ENCODE measurements at places on chromosomes 13 and 19.

DNA sequence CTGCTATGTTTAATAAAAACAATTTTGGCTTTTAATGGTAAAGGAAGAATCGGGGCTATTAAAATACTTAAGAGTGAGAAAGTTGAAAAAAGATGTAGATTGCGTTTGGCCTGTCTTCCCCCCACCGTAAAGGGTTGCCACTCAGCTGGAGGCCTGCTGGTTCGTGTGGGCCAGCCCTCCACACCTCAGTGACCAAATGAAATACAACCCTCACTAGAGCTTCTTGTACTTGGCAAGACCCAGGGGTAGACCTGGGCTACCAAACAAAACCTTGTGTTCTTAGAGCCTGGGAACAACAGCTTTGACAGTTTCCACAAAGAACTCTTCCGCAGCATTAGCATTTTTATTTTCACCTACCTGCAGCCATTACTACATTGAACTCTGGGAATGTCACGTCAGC lies 152.8 kb upstream of the PABPC3 start:
- no peak for DNase-seq

DNA sequence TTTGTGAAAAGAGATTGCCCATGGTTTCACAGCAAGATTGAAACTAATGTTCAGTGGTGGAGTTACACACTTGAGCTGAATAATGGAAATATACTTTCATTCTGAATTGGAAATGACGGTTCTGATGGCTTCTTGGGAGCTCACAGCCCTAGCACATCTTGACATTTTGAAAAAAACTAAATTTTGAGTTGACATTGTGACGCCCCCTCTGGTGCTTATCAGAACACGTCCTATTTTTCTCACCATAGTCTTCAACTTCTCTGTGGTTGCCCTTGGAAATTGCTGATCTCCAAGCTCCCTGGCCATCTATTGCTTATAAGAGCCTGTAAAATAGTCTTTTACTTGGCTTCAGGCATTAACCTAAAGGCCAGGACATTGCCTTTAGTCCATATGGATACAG lies 202.1 kb downstream of the OXGR1 start:
- no peak for DNase-seq

DNA sequence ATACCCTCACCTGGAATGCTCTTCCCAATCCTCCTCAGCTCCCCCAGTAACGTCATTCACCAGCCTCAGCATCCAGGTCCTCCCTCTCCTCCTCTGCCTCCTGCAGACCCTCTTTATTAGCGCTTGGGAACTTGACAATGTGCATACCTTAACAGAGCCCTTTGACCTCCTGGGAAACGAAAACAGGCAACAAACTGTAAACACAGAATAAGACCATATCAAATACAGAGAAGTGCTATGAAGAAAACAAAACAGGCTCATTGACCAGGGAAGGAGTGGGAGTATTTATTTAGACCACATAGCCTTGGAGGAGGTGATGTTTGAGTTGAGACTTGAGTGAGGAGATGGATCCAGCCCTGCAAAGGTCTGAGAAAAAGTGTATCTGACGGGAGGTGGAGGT lies 107.9 kb upstream of the SLC7A1 start:
- DNase-seq = no peak

- no peak for DNase-seq
These were observed 59.7 kb downstream of the SPATA13 start for GRCh38 chr13:24220086-24220703.

- no peak for DNase-seq
These were observed 922 bp downstream of the EBPL start for GRCh38 chr13:49690133-49690994.

DNA sequence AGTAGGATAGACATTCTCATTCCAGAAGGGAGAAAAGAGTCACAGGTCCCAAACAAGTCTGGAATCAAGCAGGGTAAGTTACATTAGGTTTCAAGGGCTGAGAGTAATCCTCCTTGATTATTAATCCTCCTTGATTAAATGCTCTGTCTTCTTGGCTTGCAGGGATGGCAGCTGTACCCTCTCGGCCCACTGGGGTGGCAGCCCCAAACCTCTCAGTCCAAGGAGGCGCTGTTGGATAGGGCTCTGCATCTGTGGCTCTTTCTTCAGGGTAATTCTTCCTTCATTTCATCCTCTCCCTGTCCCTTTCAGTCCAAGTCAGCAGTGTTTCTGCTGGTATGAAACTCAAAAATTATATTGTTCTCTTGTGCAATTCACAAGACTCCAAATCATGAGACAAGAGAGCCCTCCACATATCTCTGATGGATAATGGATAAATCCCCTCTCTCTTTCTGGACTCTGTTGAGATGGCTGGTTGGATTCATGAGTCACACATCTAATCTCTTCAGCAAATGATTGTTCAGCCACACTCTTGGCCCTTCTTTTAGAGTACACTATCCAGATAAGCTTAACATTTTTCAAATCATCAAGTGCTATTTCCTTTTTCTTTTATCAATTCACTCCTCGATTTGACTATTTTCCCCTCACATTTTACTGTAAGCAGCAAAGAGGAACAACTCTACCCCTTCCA lies 323.7 kb upstream of the HTR2A start:
- DNase-seq = no peak

GRCh38 chr13:102678339-102679107 lies 16.3 kb downstream of the METTL21C start:
- DNase-seq = no peak

DNA sequence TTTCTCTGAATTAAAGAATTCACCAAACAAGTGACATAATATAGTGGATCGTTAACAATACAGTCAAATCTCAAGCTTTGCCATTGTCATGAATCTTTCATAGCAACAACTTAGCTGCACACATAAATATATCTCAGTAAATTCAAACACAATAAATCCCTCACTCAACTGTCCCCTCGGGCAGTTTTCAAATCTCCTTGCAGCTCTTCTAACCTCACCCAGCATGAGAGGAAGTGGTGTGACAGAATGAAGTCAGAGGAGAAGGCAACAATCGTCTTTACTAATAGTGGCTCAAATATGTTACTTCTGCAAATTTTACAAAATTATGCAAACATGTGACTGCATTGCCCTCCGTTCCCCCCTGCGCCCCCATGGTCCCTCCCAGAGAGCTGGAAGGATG lies 148.2 kb downstream of the RAP2A start:
- DNase-seq = no peak

- DNase-seq = no peak
These were observed 320.8 kb downstream of the ZNF536 start for GRCh38 chr19:30692879-30693503.

DNA sequence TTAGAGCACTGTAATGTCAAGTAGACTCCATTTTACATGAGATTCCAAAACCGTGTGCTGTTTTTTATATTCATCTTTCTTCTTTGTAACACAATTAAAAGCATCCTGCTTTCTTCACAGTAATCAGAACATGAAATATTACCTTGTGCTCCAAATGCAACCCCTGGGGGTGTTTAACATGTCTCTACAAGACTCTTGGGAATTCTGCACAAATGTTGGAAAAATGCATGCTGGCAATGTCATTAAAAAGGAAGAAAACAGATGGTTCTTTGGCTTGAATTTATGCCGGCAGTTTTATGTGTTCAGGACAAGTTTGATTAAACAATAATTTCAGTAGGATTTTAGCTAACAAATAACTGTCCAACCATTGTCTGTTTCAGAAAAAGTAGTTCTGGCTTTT lies 159.1 kb downstream of the LIG4 start:
- no peak for DNase-seq

DNA sequence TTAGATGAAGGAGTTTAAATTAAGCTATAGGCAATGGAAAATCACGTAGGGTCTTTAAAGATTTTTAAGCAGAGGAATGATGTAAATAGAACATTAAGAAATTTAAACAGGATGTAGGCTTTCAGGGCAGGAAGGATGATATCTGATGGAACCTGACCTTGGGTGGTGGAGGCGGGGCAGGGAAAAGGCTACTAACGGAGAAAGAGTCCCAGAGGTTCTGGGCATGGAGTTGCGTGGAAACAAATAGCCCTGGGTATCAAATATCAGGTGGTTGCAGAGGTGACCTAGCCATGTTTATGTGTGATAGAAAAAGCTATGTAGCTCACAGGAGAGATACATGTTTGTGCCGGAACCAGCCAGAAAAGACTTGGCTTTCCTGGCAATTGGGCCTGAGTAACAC lies 7.8 kb upstream of the CDK8 start:
- DNase-seq = no peak

GRCh38 chr19:9863759-9864158 lies 28.6 kb downstream of the PIN1 start:
- no peak for DNase-seq

GRCh38 chr13:102693776-102694175 lies 1.1 kb downstream of the METTL21C start:
- no peak for DNase-seq

DNA sequence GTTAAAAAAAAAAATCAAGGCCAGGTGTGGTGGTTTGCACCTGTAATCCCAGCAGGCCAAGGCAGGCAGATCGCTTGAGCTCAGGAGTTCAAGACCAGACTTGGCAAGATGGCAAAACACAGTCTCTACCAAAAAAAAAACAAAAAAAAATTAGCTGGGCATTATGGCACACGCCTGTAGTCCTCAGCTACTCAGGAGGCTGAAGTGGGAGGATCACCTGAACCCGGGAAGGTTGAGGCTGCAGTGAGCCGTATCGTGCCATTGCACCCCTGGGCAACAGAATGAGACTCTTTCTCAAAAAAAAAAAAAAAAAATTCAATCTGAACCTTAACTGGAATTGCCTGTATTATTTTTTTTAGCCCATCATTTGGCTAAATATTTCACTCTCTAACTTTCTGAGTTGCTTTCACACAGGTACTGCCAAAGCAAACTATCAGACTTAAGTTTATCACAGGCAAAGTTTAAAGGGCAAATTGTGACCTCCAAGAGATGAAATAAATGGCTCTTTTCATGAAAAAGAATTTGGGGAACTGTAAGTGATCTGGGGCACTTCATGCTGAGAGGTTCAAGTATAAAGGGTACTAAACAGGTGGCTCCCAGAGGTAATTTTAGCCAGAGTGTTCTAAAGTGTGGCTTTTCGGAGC lies 14.7 kb upstream of the SLC25A30 start:
- DNase-seq = no peak

DNA sequence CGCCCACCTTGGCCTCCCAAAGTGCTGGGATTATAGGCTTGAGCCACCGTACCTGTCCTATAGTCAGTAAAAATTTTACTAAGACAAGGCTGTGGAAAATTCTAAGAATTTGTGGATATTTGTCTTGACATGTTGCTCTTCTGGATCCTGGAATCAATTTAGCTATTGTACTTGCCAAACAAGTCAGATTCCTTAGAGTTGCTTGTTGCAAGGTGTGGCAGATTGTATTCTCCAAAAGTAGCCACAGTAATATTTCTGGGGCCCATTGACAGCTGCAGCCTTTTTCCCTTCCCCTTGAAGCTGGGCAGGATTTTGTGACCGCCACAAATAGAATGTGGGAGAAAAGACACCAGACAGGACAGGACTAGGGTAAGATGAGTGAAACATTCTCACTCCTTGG lies 98.8 kb upstream of the TMTC4 start:
- DNase-seq = no peak

GRCh38 chr13:38473305-38473704 lies 123.7 kb downstream of the UFM1 start:
- no peak for DNase-seq

- peak; percentile 63 for DNase-seq
These were observed at the start of gene TMEM238 for GRCh38 chr19:55384131-55384919. Gene TMEM238 (minus strand): TSS chr19:55384292. CDS start chr19:55384259, 33 bp downstream.

GRCh38 chr13:47133011-47133445 lies 236.2 kb upstream of the HTR2A start:
- DNase-seq = no peak

DNA sequence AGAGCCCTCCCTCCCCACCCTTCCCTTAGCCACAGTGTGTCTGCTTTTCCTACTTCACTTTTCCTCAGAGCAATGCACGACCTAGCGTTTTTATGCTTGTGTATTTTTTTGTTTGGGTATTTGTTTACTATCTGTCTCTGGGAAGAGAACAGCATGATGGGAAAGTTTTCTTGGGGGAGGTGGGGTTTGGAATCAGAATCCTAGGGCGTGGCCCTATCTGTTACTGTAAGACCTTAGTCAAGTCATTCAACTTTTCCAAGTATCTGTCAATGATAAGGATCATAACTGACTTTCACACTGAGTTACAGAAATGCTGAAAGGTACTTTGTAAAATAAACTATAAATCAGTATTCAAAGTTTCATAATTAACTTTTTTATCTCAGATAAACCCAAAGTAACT lies 146.3 kb upstream of the WASF3 start:
- DNase-seq = no peak

DNA sequence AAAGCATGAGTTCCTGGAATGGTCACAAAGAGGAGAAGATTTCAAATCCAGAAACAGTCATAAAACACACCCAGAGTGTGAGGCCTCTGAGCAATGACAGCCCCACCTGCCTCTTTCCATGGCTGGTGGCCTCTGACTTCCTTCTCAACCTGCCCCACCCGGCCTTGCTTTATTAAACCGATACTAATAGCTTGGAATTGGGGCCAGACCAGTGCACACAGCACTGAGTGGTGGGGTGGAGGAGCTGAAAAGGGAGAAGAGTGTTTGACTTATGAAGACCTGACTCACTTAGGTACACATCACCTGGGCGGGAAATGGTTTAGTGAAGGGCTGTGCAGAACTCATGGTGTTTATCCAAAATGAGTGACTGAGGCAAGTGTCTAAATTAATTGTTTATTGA lies 20.7 kb upstream of the CEACAM6 start:
- no peak for DNase-seq

GRCh38 chr19:49875857-49876421 lies 1.2 kb downstream of the AKT1S1 start:
- no peak for DNase-seq

- no peak for DNase-seq
These were observed 95.0 kb downstream of the CYSLTR2 start for GRCh38 chr13:48748681-48749080.

DNA sequence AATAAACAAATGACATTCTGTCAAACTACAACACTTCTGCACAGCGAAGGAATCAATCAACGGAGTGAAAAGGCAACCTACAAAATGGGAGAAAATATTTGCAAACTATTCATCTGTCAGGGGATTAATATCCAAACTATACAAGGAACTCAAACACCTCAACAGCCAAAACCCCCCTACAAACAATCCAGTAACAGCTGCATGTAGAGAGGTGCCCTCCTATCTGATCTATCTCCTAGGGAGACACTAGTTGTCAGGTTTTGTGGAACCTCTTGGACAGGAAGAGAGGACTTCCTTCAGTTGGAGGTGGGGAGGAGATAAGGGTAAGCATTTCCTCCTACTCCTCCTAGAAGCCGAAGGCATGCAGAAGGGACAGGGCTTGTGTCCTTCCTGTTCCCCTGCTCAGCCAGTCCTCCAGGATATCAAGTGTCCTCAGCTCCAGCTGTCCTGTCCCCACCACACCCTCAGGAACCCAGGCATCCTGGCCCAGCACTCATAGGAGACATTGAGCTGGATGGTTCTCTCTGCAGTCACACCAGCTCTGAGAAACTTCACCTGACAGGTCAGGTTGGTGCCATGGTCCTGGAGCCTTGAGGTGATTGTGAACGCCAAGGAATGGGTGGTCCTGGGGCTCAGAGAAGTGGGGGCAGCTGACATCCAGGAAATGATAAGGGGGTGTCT lies 9.8 kb upstream of the SIGLEC8 start:
- DNase-seq = no peak

DNA sequence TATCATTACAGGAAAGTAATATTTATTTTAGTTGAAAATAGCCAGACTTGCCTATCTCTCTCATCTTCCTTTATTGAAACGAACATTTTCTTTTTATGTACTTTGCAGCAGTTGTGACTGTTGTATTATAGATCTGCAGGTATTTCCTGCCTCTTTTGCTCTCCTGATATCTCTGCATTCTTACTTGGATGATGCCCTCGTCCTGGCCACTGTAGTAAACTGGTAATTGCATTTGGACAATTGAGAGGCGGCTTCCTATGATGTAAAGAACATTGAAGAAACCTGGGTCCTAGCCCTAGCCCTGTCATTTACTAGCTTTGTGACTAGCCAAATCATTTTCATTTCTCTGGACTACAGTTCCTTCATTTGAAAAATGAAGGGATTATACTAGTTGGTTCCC lies 6.4 kb downstream of the ARHGAP35 start:
- no peak for DNase-seq

All from activated naive CD4-positive, alpha-beta T cell treated with anti-CD3 and anti-CD28 coated beads, Interleukin-2, amount 50 U/mL, for 72 hours (primary cell).